Stimulated activated CD4-positive, alpha-beta T cell treated with anti-CD3 and anti-CD28 coated beads, Interleukin-1b, Interleukin-23, amount 100 ng/mL, for 24 hours (primary cell): ENCODE measurements at places on chromosomes 7 and 10.

DNA sequence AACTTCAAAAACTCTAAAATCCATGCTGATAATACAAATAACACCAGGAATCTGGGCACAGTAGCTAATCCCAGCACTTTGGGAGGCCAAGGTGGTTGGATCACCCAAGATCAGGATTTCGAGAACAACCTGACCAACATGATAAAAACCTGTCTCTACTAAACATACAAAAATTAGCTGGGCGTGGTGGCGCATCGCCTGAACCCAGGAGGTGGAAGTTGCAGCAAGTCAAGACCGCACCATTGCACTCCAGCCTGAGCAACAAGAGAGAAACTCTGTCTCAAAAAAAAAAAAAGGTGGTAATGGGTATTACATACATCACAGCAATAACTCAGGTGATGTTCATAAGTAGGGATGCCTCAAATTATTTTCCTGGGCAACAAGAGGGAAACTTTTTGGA is 315.0 kb upstream of the MEOX2 start:
- no peak for DNase-seq

DNA sequence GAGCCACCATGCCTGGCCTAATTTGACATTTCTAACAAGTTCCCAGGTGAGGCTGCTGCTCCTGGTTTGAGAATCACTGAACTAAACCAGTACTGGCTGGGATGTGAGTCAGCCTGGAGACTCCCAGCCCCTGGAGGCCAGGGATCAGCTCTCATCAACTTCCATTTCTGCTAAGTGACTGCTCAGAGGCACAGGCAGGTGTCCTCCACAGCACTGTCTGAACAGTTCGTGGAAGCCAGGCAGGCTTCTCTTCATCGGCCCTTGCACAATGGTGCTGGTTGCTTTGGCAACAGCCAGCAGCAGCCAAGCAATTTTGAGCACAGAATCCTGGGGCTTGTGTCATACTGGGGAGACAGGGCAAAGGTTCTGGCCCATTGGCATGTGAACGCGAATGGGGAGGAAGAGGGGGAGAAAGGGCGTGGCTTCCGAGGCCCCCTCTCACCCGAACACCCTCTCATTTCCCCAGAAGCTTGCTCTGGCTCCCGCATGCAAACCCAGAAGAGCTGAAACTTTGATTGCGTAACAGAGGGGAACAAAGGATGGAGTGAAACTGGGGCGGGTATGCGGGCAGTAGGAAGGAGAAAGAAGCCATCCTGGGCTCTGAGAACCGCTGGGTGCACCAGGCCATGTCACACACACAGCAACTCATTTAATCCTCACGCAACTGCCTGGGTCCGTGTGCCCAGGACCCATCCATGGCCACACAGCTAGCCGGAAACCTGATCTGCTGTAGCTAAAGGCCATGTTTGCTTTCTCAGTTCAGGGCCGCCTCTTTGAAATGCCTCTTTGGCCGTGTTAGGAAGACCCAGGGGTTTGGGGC is 9.0 kb upstream of the POR start:
- DNase-seq, result no peak

DNA sequence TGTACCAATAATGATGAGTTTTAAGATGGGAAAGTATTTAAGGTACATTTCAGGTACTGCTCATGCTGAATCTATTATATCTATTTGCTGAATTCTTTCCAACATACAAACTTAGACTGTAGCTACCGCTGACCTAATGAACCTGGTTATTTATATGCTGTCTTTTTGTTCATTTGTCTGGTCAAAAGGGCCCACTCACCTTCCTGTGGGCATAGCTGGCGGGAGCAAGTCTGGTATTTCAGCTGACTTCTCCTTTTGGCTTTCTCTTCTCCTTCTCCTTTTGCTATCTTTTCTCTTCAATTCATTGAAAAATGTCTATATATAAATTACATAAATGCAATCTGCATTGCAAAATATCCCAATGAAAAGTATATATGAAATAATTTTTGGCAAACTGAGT is 9.5 kb downstream of the PLXDC2 start:
- DNase-seq, result no peak

DNA sequence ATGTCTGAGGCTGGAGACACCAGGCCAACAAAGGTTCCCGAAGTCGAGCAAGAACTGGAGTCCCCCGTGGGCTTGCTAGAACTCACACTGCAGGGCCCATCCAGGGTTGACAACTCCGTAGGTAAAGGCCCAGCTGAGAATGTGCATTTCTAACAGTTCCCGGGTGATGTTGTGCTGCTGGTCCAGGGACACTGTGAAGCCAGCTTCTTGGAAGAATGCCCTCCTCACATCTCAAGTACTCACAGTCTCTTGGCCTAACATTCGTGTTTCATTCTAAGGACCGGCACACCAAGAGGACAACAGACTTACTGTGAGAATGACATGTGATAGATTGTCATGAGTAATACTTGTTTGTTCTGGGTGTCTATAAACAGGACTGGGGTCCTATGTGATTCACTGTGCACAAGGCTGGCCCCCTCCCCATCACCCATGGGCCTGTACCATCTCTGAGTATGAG is 682.3 kb upstream of the IGFBP3 start:
- no peak for DNase-seq

DNA sequence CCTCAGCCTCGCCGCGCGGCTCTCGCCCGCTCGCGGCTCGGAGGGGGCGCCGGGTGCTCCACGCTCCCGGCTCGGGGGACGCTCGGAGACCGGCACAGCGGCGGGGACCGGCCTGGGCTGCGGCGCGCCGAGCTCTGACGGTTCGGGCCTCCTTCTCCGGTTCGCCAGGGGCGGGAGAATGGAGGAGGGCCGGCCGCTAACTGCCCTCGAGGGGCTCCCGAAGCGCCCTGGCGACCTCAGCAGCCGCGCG is 232 bp upstream of the GRID1 start:
- DNase-seq, result no peak

- DNase-seq, result no peak
Measured at GRCh38 chr7:135181929-135182678, 11.6 kb upstream of the CYREN start.

DNA sequence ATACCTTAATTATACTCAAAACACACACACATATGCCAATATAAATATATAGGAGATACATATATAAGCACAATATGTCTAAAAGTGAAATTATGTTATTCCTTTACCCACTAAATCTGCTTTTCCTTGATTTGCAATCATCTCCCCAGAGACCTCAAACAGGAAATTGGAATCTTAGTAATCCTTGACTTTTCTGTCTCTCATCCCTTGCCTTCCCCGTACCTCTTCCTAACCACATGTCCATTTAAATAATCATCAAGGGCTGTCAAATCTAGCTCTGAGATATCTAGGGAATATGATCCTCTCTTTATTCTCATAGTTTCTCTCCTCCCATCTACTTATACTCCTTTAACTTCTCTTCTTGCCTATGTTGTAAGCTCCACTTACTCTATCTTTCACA is 336.6 kb downstream of the HGF start:
- DNase-seq, result no peak

DNA sequence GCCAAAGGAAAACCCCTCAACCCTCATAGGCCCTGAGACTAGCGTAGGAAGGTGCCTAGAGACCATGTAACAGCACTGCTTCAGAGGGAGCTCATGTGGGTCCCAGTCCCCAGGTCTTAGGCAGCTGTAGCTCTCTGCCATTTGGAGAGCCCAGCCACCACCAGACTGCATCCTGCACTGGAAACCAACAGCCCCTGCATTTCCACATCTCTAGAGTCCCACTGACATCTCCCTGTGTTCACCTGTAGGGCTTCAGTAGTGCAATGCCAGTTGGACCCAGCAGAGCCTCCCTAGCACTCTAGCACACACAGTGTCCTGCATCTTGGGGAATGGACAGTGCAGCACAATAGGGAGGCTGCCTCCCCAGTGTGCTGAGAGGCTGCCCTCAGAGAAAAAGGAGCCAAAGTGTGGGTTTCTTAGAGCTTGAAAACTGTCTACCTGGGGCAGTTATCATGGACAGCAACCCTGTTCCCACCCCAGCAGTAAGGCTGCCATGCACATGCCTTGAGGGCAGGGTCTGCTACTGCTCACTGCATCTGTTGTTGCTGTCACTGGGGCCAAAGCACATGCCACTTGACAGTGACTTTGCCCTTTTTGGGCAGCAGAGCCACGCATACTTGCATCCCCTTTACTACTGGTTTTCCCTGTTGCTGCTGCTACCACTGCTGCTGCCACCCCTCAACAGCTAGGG is 46.7 kb upstream of the ANTXRL start:
- DNase-seq, result no peak

GRCh38 chr10:69089638-69090599 is 2.0 kb downstream of the SRGN start:
- DNase-seq, result peak; percentile 71

- DNase-seq, result no peak
Measured at GRCh38 chr10:116853701-116854100, 4.4 kb downstream of the ENO4 start.

DNA sequence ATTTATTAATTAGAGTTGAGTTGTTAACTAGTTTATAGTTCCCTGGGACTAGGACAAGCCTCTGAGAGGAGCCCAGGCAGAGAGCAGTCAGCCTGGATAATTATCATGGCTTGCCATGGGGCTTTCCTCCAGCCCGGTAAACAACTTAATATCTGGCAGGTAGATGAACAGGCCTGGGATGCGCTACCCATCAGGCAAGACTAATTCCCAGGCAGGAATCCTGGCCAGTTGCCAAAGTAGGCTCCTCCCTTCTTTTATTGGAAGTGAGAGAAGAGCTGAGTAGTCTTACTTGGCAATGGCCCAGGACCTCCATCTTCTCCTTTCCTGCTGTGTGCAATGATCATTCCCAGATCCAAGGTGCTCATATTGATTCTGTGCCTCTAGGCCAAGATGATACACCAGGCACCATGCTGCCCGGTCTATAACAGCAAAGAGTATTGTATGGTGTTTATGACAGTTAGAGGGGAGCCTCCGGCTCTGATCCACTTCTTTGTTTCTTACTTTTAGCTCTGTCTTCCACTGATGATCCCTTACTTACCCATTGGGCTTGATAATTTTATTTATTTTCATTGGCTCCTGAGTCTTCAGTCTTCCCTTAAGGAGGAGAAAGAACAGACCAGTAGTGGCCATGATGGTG is 408.7 kb downstream of the REEP3 start:
- DNase-seq, result no peak

- no peak for DNase-seq
Measured at GRCh38 chr7:12470930-12471329, 67.3 kb upstream of the VWDE start.

GRCh38 chr10:73908853-73909539 is 1.9 kb upstream of the PLAU start:
- DNase-seq, result no peak

- DNase-seq, result no peak
Measured at GRCh38 chr10:58743466-58744115, 230.9 kb downstream of the BICC1 start.

DNA sequence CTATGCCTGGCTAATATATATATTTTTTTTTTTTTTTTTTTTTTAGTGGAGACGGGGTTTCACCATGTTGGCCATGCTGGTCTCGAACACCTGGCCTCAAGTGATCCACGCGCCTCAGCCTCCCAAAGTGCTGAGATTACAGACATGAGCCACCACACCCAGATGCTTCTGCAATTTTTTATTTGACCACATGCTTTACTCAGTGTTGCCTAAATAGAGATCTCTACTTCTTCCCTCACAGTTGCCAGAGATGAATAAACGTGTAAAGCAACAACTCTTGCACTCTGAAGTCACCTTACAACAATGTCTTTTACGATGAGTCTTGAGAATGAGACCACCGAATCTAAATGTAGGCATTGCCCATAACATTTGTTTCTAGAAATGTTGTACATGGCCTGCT is 107.9 kb upstream of the FRMD4A start:
- DNase-seq, result no peak

GRCh38 chr10:58806323-58806722 is 293.7 kb downstream of the BICC1 start:
- no peak for DNase-seq

DNA sequence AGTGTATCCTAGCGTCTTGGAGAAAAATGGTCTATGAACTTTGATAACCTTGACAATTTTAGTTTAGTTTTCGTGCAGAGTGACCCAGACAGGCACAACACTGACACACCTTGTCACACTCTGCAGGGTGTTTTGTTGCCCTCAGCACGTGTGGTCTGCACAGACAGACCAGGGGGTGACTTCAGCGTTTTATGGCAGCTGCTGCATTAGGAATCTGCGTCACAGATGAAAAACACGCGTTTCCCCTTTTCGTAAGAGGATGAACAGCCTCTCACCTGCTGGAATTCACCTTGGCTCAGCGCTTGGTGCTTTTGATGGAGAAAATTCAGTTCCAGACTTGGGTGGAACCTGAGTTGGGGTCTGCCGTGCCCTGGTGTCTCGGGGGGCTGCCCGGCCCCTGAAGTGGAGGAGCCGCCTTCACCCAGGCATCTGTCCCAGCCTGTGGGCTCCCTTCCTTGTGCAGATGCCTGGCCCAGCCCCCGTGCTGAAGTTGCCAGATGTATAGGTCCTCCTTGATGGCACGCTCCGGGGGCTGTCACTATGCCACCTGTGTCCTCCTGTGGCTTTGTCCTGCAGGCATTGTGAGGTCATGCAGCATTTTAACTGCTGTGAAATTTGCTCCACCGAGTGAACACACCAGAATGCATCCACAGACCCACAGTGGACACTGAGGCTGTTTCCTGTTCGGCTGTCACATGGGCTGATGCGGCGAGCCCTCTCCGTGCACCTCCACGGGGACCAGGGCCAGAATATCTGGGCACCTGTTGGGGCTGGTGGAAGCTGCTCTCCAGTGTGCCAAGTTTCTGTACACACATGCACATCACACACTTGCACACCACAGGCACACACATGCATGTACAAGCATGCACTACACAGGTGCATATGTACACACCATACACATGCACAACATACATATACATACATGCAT is 18.3 kb downstream of the INPP5A start:
- no peak for DNase-seq

DNA sequence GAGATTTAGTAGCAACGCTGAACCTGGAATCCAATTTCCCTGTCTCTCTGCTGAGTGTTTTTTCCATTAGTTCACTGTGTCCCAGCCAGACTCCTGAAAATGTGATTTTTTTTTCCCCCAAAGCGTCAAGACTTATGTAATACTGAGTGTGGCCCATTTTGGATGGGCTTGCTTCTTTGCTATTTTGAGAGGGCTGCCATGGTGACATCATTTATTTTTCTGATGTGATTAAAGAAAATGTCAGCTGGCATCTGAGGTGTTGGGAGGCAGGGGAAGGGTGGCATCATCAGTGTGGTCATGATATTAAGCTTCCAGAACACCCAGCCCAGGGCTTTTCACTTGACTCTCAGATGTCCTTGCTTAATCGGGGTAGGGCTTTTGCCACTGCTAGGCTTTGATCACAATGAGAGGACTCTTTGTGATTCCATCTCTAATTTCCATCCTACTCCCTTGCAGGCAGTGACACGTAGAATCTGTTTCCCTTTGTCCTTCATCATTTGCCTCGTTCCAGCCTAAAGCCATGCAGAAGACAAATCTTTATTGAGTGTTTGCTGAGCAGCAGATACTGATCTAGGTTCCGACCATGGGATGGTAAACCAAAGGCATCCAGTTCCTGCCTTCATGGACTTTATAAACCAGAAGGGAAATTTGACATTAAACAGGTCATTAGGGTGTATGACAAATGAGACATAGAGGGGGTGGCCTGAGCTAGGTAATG is 7.4 kb downstream of the ZNF365 start:
- no peak for DNase-seq
